Progenitor cell of endocrine pancreas (in vitro differentiated cells): ENCODE measurements at places on chromosomes 5 and 9.

GRCh38 chr9:70701163-70701562 is 286.7 kb upstream of the KLF9 start:
- H3K27me3 ChIP-seq = no peaks in the 10 kb centered on the region
- no peaks in the 10 kb centered on the region for H3K4me1 ChIP-seq
- H3K36me3 ChIP-seq = no peaks in the 10 kb centered on the region
- no peak for DNase-seq
- H3K4me3 ChIP-seq = no peak overlapping the region
- no peak overlapping the region for H3K27ac ChIP-seq

DNA sequence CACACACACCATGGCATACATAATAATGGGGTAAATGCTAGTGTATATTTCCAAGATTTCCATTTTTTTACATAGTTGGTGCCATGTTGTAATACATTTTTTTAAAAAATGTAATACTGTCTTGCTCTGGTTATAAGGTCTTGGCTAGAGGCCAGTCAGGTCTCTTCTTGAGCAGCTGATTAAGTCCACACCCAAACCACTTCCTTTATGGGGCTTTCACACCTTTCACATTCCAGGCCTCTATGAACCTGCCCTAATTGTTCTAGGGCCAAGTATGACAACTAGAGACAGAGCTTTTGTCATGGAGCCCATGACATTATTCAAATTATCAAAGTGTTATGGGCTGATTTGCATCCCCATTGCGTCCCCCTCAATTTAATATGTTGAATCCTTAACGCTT is 495.6 kb upstream of the CTNND2 start:
- H3K4me3 ChIP-seq = no peak overlapping the region
- no peaks in the 10 kb centered on the region for H3K36me3 ChIP-seq
- H3K27me3 ChIP-seq = no peaks in the 10 kb centered on the region

DNA sequence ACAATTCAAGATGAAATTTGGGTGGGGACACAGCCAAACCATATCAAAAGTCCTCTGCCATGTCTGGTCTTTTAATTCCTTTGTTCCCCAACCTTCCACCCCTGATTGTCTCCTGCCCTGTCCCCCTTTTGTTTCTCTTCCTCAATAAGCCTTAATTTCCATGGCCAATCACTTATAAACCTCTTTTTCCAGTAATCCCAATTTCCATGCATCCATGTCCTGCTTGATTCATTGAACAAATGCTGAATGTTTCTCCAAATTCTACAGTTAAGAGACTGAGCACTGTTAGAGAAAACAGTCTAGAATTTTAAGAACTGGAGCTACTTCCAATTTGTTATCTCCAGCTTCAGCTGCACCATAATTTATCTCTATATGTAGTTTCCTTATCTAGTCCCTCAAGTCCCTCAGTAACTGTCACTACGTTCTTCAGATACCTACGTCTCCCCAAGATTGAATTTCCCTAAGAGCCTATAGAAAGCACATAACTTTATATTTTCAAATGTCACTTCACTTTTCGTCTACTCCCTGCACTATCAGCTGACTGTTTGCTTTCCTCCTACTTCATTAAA is 34.2 kb downstream of the TARS1 start:
- no peak overlapping the region for H3K27ac ChIP-seq
- no peak for DNase-seq
- no peaks in the 10 kb centered on the region for H3K27me3 ChIP-seq

DNA sequence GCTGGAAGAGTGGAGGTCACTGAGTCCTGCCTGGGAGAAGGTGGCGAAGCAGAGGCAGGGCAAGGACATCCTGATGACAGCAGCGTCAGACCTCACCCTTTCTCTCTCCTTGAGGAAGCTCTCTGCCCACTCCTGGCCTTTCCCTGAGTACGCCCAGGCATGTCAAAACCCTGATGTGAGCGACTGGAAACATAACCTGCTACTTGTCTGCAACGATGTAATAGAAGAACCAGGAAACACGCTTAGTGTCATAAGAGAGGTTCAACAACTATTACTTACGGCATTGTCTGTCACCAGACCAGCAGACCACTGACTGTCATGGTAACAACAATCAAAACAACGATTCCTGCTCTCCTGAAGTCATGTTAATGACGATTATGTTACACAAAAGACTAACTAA is 152.4 kb downstream of the ACTL7B start:
- no peaks in the 10 kb centered on the region for H3K36me3 ChIP-seq
- no peaks in the 10 kb centered on the region for H3K4me1 ChIP-seq
- H3K4me3 ChIP-seq = no peak overlapping the region
- DNase-seq = no peak

- H3K4me1 ChIP-seq = peaks cover 2% of the 10 kb centered on the region
- no peak overlapping the region for H3K27ac ChIP-seq
- H3K27me3 ChIP-seq = no peaks in the 10 kb centered on the region
- no peak for DNase-seq
- no peak overlapping the region for H3K4me3 ChIP-seq
- H3K36me3 ChIP-seq = peaks cover 12% of the 10 kb centered on the region
Observed at GRCh38 chr9:93288891-93289883, 105.2 kb downstream of the WNK2 start.

DNA sequence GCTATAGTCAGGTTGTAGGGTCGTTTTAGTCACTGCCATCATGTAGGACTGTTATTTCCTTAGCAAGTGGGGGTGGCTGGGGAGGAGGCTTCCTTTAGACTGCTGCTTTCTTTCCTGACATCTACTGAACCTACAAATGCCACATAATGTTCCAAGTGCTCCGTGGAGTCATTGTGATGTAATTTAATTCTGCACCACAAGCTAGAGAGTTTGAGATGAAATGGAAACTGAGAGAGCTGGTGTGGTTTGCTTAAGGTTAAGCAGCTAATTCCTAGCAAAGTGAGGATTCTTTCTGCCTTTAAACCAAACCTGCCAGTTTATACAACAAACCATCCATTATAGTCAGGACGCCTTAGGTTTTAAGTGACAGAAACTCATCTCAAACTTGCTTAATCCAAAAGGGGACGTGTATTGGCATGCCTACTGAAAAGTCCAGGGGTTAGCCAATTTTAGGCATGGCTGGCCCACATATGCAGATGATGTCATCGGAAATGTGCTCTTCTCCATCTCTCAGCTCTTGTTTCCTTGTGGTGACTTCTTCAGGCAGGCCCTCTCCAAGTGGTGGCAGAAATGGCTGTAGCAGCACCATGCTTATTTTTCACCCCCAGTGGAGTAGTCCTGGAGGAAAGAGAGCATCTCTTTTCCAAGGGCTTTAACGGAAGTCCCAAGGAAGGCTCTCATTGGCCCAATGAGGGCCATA is 30.5 kb downstream of the ZNF618 start:
- H3K4me1 ChIP-seq = peaks cover 32% of the 10 kb centered on the region
- no peak for DNase-seq
- H3K36me3 ChIP-seq = peaks cover 23% of the 10 kb centered on the region
- H3K27ac ChIP-seq = no peak overlapping the region

DNA sequence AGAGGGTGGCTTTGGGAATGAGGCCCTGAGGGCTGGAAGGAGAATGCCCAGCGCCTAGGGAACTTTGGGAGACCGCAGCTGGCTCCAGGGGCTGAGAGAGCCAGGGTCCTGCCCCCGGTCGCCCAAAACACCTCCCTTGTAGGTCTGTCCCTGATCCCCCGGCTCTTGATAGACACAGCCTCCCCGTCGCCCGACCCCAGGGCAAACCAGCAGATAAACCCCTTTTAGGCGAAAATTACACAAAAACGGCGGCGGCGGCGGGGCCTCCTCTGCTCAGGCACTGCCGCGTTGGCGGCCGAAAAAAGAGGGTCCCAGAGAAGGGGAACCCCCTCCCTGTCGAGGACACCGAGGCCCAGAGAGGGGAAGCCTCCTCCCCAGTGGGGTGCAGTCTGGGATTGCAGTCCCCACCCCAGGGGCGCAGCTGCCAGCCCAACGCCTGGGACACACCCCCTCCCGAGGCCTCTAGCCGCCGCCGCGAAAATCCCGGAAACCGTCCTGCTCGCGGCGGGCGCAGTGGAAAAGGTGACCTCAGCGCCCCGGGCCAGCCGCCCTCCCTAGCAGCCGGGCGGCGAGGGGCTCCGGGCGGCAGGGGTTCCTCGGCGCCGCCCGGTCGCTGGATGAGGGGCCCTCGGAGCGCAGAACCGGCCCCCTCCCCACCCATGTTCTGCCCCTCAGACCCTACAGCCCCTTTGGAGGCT is 3.1 kb upstream of the BARX1 start:
- H3K27ac ChIP-seq = no peak overlapping the region
- H3K4me1 ChIP-seq = peaks cover 8% of the 10 kb centered on the region
- no peaks in the 10 kb centered on the region for H3K36me3 ChIP-seq
- H3K4me3 ChIP-seq = peak overlapping the region; percentile 48
- no peak for DNase-seq

GRCh38 chr9:95061916-95062595 is 255.5 kb downstream of the FANCC start:
- no peaks in the 10 kb centered on the region for H3K27me3 ChIP-seq
- H3K27ac ChIP-seq = no peak overlapping the region
- H3K4me1 ChIP-seq = peaks cover 41% of the 10 kb centered on the region

- no peak for DNase-seq
- H3K27ac ChIP-seq = no peak overlapping the region
- H3K4me1 ChIP-seq = peaks cover 40% of the 10 kb centered on the region
- H3K27me3 ChIP-seq = no peaks in the 10 kb centered on the region
- no peak overlapping the region for H3K4me3 ChIP-seq
Observed at GRCh38 chr9:103942200-103942599, 151.9 kb upstream of the SMC2 start.

- H3K4me3 ChIP-seq = no peak overlapping the region
- peaks cover 68% of the 10 kb centered on the region for H3K36me3 ChIP-seq
- H3K27ac ChIP-seq = no peak overlapping the region
- peaks cover 3% of the 10 kb centered on the region for H3K4me1 ChIP-seq
- peak; percentile 61 for DNase-seq
- H3K27me3 ChIP-seq = no peaks in the 10 kb centered on the region
Observed at GRCh38 chr9:87662808-87663528, 63.0 kb upstream of the CTSL start.

GRCh38 chr9:135505406-135506187 is 5.1 kb downstream of the MRPS2 start:
- H3K4me1 ChIP-seq = peaks cover 7% of the 10 kb centered on the region
- no peak overlapping the region for H3K27ac ChIP-seq
- H3K4me3 ChIP-seq = no peak overlapping the region
- peaks cover 5% of the 10 kb centered on the region for H3K27me3 ChIP-seq
- H3K36me3 ChIP-seq = peaks cover 2% of the 10 kb centered on the region

GRCh38 chr9:121447321-121447834 is 52.3 kb downstream of the GGTA1 start:
- H3K27ac ChIP-seq = no peak overlapping the region
- H3K36me3 ChIP-seq = no peaks in the 10 kb centered on the region
- H3K4me1 ChIP-seq = no peaks in the 10 kb centered on the region
- peaks cover 23% of the 10 kb centered on the region for H3K27me3 ChIP-seq

- peaks cover 37% of the 10 kb centered on the region for H3K4me1 ChIP-seq
- no peak overlapping the region for H3K4me3 ChIP-seq
- H3K27ac ChIP-seq = no peak overlapping the region
- DNase-seq = no peak
- H3K27me3 ChIP-seq = no peaks in the 10 kb centered on the region
- peaks cover 26% of the 10 kb centered on the region for H3K36me3 ChIP-seq
Observed at GRCh38 chr9:567747-568305, 273.7 kb upstream of the DMRT1 start.

- H3K36me3 ChIP-seq = peaks cover 6% of the 10 kb centered on the region
- H3K4me3 ChIP-seq = no peak overlapping the region
- no peak for DNase-seq
- peaks cover 3% of the 10 kb centered on the region for H3K4me1 ChIP-seq
- no peak overlapping the region for H3K27ac ChIP-seq
Observed at GRCh38 chr5:122940890-122941289, 95.5 kb downstream of the SNX24 start.

DNA sequence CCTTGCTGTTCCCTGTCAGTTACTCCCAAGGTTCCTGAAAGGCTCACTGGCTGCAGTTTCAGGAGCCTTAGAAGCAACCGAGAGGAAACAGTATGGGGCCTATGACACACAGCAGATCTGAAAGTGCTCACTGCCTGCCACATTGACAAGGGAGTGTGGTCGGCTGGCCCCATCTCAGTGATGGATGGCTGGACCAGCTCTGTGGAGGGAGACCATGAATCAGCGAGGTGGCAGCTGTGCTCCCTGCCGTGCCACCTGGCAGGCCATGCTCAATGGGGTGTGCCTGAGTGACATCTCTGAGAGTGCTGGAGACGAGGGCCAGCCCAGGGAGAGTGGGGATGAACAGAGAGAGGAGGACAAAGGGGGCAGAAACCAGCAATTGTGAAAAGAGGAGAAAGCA is 49.1 kb downstream of the DOCK2 start:
- no peaks in the 10 kb centered on the region for H3K36me3 ChIP-seq
- no peak for DNase-seq
- H3K27ac ChIP-seq = no peak overlapping the region
- no peak overlapping the region for H3K4me3 ChIP-seq

GRCh38 chr5:171847026-171847425 is 61.4 kb downstream of the SMIM23 start:
- no peak overlapping the region for H3K4me3 ChIP-seq
- H3K4me1 ChIP-seq = peaks cover 5% of the 10 kb centered on the region
- DNase-seq = no peak

DNA sequence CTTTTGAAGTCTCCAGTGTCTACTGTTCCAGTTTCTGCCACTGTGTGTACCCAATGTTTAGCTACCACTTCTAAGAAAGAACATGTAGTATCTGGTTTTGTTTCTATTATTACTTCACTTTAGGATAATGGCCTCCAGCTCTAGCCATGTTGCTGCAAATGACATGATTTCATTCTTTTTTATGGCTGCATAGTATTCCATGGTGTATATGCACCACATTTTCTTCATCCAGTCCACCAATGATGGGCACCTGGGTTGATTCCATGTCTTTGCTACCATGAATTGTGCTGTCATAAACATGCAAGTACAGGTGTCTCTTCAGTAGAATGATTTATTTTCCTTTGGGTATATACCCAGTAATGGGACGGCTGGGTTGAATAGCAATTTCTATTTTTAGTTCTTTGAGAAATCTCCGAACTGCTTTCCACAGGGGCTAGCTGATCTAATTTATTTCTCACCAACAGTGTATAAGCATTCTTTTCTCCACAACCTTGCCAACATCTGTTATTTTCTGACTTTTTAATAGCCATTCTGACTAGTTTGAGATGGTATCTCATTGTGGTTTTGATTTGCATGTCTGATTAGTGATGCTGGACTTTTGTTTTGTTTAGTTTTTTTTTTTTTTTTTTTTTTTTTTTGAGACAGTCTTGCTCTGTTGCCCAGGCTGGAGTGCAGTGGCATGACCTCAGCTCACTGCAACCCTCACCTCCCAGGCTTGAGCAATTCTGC is 68.9 kb downstream of the WDR41 start:
- H3K4me3 ChIP-seq = no peak overlapping the region
- no peak overlapping the region for H3K27ac ChIP-seq
- no peak for DNase-seq
- H3K36me3 ChIP-seq = peaks cover 7% of the 10 kb centered on the region
